Skin of body (tissue), 3 donors: ENCODE measurements at places on chromosomes 2 and 18. TPM values are rescaled to one million over a fixed set of nuclear protein-coding genes. Genes with fewer than 3 reads are reported as not detected.

DNA sequence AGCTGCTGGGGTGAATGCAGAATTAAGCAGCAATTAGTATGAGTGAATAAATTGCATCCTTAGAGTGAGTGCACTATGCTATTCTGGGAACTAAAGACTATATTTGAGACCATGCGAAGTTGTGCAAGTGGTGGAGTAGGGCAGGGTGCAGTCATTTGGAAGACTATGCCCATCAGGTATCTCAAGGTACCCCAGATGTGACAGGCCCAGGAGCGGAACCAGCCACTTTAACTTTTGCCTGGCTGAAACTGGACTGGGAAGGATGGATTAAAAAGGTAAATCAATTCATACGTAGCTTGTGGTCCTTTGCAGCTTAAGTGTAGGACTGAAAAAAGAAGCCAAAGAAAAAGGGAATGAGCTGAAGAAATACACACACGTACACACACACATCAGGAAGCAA is 1.7 kb downstream of the KYNU start:
- no peak for DNase-seq

GRCh38 chr2:227973241-227973640 is 101.8 kb downstream of the DAW1 start:
- DNase-seq, result no peak

DNA sequence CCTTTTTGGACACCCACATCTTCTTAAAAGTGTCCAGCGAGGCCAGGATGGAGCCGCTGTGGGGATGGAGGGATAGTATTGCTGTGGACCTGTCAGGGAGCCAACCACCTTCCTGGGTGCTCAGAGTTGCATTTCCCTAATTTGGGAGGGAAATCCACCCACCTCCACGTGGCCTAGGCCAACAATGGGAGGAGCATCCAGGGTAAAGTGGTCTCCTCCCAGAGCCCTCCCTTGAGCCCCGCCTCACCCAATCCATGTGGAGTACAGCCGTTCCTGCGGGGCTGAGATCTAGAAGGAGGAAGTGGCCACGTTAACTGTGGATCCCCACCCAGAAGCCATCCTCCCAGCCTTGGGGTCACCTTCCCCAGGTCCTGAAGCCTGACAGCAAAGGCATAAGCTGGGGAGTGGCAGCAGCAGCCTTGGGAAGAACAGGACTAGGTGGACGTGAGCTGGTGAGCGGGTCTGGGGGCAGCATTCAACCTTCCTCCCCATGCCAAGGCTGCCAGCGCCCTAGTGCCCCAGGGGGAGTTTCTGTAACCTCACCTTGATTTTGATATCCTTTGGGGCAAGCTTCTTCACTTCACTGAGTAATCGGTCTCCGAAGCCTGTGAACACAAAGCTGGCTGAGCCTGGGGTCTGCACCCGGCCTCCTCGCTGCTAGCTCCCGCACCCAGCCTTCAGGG is 6.8 kb downstream of the ACTR1B start:
- DNase-seq, result no peak

GRCh38 chr18:50473881-50474280 is 86.0 kb upstream of the MAPK4 start:
- DNase-seq, result no peak

DNA sequence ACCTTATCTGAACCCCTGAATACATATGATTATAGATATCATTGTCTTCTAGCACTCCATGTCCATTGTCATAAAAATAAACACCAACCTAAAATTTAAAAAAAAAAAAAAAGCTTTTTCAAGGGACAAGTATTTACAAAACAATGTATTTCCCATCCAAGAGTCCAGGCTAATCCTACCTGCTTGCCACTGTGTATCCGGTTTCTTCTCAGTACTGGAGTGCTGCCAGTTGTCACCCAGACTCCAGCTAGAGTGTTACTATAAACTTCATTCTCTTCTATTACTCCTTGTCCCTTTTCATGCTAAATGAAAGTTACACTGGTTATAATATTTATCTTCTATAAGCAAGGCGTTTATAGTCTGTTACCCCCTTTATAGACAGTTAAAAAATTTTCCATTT is 35.8 kb downstream of the MSH6 start:
- DNase-seq, result no peak

DNA sequence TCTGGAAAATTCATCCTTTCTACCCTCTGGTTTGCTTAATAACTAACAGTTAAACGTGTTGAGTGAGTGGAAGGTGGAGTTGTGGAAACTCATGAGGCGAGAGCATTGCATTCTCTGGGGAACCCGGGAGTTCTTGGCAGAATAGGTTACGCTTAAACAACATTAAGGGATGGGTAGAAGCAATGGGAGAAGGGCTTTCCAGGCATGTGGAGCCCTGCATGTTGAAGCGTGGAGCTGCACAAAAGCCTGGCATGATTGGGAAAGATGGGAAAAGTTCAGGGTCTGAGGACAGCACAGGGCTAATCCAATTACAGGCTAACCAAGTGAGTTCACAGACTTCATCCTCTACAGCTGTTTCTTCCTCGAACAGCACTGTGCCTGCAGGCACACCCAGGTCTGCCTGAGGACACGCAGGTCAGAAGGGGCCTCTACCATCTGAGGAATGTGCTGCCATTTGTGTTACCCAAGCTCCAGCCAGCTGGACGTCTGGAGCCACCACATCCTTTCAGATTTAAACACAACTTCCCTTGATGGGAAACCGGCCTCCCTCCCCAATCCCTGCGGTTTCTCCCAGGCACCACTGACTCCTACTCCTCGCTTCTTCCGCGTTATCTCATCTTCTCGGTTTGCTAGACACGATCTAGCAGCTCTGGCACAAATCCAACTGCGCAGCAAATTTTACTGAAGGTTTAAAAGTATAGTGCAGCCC is 164.2 kb downstream of the ANTXR1 start:
- peak; percentile 53 for DNase-seq

DNA sequence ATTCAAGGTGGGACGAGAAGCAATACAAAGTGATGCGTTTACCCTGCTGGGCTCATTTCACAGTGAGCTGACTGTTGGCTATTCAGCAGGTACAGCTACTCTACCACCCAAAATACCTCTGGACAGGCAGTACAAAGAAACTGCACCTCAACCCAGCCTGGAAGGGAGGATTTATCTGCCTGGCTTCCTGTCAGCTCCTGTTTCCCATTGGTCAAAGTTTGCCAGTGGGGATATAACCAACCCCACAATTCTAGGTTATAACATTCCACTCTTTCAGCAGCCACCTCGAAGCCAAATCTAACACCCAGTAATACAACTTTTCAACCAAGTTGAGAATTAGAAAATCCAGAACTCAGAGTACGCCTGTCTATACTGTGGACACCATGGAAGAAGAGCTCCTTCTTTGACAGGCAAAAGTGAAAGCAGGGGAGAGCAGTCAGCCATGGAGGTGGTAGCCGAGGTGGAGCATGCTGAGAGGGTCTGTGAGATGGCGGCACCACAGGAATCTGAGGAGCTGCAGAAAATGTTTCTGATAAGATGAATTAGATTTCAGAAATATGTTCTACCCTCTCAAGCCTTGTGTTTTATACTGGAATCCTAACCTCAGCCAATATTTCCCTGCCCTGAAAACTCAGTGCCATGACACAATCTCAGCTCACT is 10.8 kb downstream of the DUSP19 start:
- DNase-seq, result no peak

- DNase-seq, result no peak
These were observed 34.2 kb downstream of the INPP4A start for GRCh38 chr2:98478907-98479306.

- no peak for DNase-seq
These were observed 73.9 kb upstream of the HK2 start for GRCh38 chr2:74759986-74760385.

DNA sequence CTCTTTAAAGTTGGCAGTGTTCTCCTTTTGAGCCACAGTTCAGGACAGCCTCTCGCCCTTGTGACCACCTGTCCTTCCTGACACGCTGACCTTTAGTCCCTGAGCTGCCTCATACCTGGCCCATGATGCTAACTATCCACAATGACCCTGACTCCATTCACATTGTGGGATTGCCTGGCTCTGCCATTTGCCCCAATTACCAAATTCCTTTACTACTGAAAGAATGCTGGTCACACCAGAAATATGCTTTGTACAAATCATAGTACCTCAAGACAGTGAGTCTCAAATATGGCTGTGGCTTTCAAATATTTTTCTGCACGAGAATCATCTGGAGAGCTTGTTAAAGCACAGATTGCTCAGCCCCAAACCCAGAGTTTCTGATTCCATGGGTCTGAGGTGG is 54.2 kb downstream of the LTBP1 start:
- DNase-seq, result no peak

DNA sequence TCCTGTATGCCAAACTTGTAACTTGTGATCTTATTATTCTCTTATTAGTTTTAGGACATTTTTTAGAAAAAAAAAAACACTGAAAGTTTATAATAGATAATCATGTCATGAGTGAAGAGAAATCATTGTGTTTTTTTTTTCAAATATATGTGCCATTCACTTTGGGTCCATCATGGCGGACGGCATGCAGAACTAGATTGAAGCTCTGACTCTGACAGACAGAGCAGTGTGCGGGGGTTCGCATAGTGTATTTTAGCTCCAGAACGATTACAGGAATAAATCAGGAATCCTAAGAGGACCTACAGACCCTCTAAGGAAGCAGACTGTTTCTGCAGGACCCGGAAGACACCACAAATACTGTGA is 484.4 kb upstream of the REG3G start:
- DNase-seq, result no peak

GRCh38 chr2:5720426-5720825 is 28.2 kb downstream of the SOX11 start:
- no peak for DNase-seq

DNA sequence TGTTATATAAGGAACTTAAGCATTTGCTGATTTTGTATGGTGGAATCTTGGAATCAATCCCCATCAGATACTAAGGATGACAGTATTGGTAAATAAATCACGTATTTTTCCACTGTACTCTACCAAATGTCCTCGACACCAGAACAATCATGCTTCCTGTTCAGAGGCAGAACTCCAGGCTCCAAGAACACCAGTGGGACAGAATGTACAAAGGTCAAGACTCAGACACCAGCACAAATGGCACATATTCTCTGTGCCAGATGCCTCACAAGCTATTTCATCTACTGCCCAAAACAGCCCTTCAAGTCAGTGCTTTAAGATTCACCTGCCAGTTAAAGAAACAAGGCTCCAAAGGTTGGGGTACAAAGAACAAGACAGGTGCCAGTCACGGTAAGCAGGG is 420.5 kb downstream of the STK39 start:
- no peak for DNase-seq

- no peak for DNase-seq
These were observed at the start of gene PHLPP1 for GRCh38 chr18:62715436-62715758. PHLPP1 (plus strand) TSS chr18:62715541; CDS start chr18:62715684, 143 bp downstream.

- no peak for DNase-seq
These were observed 507.6 kb downstream of the ZEB2 start for GRCh38 chr2:144012304-144012703.

DNA sequence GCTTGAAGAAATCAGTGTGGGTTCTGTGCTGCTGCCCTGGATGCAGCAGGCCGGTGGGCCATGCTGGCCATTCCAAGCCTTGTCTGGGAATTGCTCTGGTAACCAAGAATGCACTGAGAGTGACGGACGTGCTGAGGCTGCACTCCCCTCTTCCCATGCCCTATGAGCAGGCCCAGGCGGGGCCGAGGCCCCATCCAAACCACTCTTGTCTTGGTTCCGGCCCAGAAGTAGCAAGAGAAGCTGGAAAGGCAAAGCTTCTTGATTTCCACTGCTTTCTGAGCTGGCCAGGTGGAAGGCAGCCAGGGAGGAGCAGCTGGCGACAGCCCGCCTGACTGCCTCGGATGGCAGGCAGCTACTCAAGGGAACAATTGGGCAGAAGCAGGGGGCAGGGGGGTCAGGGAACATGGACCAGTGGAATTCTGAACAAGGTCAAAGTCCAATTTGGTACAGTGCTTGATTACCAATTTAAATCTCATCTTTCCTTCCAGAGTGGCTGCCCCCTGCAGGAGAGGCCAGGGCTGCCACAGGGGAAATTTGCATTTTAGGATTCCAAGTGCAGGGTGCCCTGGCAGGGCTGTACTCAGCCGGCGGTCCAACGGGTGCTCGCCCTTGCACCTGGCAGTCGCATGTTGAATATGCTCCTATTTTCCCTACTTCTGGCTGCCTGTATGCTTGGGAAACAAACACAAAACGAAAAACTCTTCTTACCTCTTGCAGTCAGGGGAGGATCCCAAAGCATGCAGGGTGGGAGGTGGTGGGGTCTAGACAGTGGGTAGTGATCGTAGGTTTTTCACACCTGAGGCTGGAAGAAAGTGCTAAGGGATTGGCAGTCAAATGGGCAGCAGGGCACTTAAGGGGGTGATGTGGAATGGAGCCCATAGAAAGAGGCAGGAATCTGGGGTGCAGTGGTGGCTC is 67.3 kb downstream of the LIPG start:
- no peak for DNase-seq

Gene ODC1
- 55.8 TPM for total RNA-seq

Gene DNAH7
- total RNA-seq, result 2.0 TPM

Gene DNAH6
- 0.30 TPM for total RNA-seq

Gene NYAP2
- 0.30 TPM for total RNA-seq
